CD4-positive, CD25-positive, alpha-beta regulatory T cell (primary cell): ENCODE measurements at places on chromosomes 13 and 19.

GRCh38 chr13:21478881-21479808 is 20.0 kb upstream of the ZDHHC20 start:
- peak; percentile 42 for DNase-seq

GRCh38 chr19:32874605-32875004 is 5.0 kb upstream of the SLC7A9 start:
- no peak for DNase-seq

- no peak for DNase-seq
These were observed 1189.9 kb downstream of the UQCRFS1 start for GRCh38 chr19:28023064-28023463.

- no peak for DNase-seq
These were observed 56.4 kb upstream of the NPAS1 start for GRCh38 chr19:46963093-46963734.

- no peak for DNase-seq
These were observed 9.0 kb downstream of the ZNF331 start for GRCh38 chr19:53546758-53547513.

DNA sequence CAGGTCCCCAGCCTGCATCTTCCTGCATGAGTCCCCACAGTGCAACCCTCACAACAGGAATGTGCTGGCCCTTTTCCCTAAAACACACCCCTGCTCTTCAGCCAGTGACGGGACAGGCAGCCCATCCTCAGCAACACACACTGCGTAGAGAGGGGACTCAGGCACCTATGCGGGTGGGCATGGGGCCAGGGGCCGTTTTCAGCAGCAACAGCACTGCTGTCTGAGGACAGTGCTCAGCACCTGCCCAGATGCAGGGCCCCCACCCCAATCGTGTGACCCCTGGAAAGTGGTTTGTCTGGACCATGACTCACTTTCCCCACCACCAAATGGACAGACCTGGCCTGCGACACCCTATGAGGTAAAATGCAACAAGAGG is 28.0 kb upstream of the ISYNA1 start:
- no peak for DNase-seq

GRCh38 chr13:102220681-102221228 is 181.1 kb downstream of the FGF14 start:
- no peak for DNase-seq

GRCh38 chr13:113008851-113009250 is 39.8 kb downstream of the MCF2L start:
- no peak for DNase-seq
